ENCODE measurements at places on chromosomes 6 and 20.

GRCh38 chr6:44035621-44036020 is 91.6 kb downstream of the MRPL14 start:
- no peak for DNase-seq

DNA sequence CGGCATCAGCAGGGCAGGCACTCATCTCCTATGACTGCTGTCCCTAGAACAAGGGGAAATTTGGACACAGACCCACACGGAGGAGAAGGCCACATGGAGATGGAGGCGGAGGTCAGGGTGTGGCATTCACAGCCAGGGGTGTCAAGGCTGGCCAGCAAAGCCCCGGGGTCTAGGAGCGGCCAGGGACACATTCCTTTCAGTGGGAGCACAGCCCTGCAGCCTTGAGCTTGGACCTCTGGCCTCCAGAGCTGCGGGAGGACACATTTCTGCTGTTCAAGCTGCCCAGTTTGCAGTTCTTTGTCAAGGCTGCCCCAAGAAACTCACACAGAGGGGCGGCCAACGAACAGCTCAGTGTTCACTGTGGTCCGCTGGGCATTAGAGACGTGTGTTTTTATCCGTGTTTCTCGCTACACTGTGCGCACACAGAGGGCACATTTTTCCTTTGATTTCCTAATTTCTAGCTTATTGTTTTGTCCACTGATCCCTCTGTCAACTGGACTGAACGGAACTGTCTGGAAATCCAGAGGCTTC is 93.4 kb upstream of the MPC1 start:
- no peak for DNase-seq

- no peak for DNase-seq
These were observed 253.7 kb upstream of the SUPT3H start for GRCh38 chr6:45631396-45631795.

DNA sequence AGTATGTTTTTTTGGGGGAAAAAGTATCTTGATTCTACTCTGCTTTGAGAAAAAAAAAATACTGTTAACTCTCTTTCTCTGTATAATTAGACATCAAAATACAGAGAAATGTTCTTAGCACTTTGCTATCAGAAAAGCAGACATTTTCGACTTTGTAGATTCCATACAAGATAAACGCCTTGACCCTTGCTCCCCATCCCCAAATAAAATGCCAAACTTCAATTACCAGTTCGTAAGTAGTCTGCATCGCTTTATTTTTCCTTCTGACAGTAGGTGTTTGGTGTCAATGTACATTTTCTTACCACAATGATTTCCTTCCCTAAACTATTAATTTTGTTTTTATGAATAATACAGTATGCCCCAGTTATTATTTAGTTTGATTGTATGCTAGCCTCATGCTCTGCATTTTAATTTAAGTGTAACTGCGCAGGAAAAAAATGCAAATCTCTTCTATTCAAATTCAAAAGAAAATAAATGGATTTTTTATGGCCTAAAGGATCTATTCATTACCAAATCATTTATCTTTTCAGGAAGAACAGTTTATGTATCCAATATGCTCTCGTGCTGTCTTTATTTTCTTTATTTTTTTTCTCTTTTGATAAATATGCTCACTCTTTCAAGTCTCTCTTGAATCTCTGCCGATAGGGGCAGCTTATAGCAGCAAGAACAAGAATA is 84.8 kb upstream of the ZNF217 start:
- no peak for DNase-seq

GRCh38 chr6:170026751-170027646 is 263.9 kb downstream of the DLL1 start:
- no peak for DNase-seq

- DNase-seq = no peak
These were observed 1095.2 kb downstream of the GRIK2 start for GRCh38 chr6:102488729-102489128.

DNA sequence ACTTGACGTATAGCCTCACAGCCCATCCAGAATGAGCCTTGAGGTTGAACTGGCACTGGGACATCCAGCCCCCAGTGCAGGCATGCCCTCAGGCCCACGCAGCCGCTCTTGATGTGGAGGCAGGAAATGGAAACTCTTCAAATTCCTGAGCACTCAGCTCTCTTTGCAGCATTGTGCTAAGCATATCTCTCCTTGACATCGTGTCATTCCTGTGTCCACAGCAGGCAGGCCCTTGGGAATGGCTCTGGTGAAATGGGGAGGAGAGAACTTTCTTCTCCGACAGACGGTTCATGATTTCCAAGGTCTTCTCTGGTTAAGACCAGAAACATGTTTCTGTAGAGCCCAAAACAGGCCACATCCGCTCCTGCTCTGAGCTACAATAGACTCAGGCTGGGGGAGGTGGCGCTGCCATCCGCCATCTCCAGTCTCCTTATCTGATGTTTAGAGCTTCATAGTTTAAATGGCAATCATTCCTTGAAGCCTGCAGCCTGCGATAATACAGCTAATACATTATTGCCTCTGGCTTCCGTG is 248.8 kb downstream of the CDH4 start:
- no peak for DNase-seq

- DNase-seq = no peak
These were observed 18.7 kb downstream of the DEK start for GRCh38 chr6:18245642-18246041.

GRCh38 chr6:117491916-117492315 is 9.4 kb downstream of the DCBLD1 start:
- no peak for DNase-seq

GRCh38 chr6:11272491-11273192 is 40.2 kb upstream of the NEDD9 start:
- DNase-seq = no peak

GRCh38 chr6:38177882-38178583 is 358.5 kb downstream of the ZFAND3 start:
- no peak for DNase-seq
